Fibroblast of the aortic adventitia (primary cell): ENCODE measurements at places on chromosomes 1 and 21. TPM values are rescaled to one million over a fixed set of nuclear protein-coding genes. Genes with fewer than 3 reads are reported as not detected.

- no peak for DNase-seq
Measured at GRCh38 chr21:29540289-29540688, 241.6 kb downstream of the BACH1 start.

DNA sequence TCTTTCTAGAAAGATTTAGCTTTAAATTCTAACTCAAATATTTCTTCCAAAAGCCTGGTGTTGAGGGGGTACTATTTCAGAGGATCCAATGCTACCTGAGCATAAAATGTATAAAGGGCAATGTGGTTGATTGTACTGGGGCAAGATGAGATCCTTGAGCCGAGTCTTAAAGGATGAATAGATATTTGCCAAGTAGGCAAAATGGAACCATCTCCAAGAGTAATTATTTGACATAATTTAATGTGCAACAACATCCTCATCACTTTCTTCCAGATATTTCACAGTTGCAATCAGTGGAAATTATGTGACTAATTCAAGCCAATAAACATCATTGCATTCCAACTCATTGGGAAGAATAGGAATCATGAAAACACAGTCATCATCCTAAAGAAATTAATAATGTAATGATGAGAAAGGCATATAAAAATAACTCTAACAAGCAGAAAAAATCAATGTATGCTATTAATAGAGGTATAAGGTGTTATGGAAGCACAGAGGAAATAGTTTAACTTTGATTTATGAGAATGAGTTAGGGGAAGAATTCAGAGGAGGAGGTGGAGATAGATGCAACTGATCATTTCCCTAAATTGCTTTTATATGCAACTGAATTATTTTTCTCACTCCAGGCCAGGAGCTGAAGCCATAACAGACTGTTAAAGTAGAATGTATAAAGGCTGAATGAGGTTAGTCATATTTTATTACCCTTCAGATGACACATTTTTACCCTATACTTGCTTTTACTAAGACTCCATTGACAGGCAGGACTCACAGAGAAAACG, 30.0 kb upstream of the RGS4 start:
- DNase-seq, result no peak

GRCh38 chr1:211280910-211281309, 21.7 kb downstream of the RCOR3 start:
- DNase-seq, result no peak

The RIMKLA gene
- total RNA-seq, result 0.09 TPM in 1 of 2 replicates, not detected in the other

The HORMAD1 gene
- not detected in 2 replicates for total RNA-seq

The MROH9 gene
- total RNA-seq, result 0.27 and 0.49 TPM in 2 replicates
